ENCODE measurements at places on chromosomes 11 and 22.

DNA sequence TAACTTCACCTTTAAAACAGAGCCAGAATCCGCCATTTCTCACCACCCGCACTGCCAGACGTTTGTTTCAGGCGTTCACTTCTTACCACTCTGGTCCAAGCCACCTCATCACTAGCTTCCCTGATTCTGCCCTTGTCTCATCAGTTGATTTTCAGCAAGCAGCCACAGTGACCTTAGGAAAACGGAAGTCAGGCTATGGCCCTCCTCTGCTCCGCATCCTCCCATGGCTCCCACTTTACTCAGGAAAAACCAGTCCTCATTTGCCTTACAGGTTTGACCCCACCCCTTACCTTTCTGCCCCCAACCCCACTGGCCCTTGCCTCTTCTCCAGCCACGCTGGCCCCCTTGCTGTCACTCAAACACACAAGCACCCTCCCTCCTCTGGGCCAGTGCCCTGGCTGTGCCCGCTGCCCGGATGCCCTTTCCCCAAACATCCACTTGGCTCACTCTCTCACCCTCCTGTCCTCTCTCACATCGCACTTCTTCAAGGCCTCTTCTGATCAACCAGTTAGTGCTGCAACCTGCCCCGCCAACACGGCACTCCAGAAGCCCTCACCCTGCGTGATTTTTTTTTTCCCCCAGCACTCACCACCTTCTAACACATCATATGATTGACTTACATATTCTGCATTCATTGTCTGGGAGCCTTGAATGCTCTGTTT is 18.9 kb downstream of the TPST2 start:
- DNase-seq: no peak

- DNase-seq: no peak
These were observed 3.8 kb downstream of the ALKBH8 start for GRCh38 chr11:107561688-107562087.

DNA sequence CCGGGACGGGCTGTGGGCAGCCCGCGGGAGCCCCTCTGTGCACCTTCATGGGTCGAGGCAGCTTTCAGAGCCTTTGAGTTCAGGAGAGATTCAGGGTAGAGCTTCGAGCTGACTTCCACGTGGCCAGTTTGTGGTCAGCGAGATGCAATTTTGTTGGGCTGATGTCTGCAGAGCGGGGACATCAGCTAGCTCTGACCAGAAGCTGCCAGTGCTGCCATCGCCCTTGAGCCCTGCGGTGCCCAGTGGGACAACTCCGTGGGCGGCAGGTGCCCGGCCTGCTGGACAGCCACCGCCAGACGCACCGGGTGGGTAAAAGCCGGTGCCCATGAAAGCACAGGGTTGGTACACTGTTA is 719 bp downstream of the TALDO1 start:
- DNase-seq: no peak

DNA sequence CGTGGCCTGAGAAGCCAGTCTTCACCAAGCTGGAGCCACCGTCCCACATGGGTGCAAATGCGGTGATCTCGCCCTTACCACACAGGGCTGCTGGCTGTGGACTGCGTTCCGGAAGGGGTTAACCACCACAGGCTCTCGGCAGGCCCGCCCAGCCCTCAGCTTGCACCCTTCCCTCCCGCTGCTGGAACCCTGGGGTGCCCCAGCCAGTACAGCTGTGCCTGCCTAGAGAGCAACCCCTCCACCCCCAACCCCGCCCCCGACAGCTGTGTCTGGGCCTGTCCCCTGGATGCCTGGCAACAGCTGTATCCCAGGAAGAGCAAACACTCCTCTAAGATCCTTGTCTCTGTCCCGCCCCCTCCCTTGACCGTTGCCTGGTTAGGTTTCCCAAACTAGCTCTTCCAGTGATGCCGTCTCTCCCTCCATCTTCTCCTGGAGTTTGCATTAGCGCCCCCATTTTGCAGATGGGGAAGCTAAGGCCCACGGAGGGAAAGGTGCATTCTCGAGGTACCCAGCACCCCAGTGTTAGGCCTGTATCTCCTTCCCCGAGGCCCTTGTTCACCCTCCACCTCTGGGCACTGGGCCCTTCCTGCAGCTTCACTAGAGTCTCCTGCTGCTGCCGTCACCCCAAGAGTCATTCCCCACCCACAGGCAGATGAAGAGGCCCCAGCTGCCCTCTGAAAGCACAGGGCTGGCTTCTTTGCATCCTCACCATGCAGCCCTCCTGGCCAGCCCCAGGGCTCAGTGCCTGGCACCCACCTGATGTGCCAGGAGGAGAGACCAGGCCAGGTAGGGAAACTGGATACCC is 12.6 kb upstream of the COX8A start:
- no peak for DNase-seq

DNA sequence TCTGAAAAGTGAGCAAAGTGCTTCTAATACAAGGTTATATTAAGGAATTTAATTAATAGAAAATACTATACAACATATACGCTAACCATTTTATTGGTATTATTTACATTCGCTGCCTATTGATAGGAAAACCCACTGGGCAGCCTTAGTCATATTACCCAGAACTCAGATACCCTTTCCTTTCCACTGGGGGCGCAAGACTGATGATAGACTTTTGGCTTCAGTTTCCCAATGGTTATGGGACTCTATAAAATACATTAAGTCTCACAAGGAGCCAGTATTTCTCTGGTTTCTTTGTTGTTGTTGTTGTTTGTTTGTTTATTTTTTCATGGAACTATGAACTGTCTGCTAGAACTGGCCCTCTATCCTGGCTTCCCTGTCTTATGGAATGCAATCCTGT is 471.1 kb upstream of the KIRREL3 start:
- no peak for DNase-seq

DNA sequence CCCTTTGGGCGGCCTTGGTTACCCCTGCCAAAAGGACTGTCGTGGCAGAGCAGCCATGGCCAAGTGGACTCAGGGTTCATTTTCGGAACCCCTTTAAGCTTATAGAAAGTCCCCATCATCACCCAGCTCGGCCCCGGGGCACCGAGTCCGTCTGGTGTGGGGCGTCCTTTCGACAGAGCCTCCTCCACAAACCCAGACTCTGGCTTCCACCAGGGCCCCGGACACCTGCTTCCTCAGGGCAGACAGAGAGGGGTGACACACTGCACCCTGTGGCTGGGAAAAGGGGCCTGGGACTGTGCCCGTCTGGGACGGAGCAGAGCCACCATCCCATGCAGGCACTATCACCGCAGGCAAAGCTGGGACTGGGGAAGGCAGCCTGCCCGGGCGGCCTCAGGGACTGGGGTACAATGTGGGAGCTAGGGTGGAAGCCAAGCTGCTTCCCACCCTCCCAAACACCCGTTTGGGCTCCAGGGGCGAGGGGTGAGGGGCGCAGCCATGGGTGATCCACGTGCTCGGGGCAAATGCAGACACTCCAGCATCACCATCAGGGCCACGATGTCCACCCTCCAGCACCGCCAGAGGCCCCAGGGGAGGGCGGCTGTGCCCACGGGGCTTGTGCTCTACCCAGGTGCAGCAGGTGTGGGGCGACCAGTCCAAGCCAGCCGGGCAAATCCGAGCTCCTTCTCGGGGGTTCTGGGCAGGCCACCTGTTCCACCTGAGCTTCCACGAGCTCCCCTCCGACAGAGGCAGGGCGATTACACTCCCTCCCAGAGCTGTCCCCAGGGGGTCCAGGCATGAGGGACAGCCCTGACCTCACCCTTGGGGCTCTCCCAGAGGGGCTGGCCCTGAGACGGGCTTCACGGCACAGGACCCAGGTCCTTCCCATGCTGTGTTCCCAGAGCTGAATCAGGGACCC is 11.7 kb upstream of the MRPL23 start:
- DNase-seq: no peak

- no peak for DNase-seq
These were observed 107.4 kb downstream of the SIK3 start for GRCh38 chr11:116990811-116991210.

GRCh38 chr11:132463295-132464002 is 1068.9 kb downstream of the OPCML start:
- DNase-seq: no peak

GRCh38 chr22:39491696-39492095 is 10.4 kb upstream of the MIEF1 start:
- no peak for DNase-seq

GRCh38 chr22:38176170-38176741 is 5.4 kb downstream of the PLA2G6 start:
- DNase-seq: no peak

DNA sequence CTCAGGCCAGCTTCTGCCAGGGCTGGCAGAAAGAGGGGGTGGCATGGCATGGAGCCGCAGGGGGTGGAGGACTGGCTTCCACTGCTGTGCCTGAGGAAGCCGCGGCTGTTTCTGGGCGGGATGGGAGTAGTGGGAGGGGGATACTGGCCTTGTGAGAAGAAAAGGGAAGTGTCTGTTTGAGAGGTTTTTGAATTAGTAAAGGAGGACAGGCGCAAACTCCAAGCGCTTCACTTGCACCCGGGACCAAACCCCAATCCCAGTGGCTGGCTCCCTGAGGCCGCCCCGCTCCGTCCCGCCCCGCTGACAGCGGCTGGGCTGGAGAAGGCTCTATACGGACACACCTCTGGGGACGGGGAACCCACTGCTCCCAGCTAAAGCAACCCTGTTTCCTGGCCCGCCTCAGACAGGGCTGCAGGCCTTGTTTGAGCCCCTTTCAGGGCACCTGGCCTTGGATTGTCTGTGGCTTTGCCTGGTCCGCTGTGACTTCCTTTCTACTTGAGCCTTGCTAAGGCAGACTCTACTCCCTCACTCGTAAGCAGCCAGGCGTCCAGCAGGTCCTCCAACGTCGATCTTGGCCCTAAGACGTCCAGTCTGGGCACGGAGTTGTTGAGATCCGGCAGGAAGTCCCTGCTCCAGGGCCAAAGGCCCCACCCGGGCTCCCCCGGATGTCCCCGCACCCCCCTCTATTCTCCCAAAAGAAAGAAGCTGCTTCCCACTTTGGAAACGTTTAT is 2.2 kb downstream of the APOA1 start:
- DNase-seq: no peak

DNA sequence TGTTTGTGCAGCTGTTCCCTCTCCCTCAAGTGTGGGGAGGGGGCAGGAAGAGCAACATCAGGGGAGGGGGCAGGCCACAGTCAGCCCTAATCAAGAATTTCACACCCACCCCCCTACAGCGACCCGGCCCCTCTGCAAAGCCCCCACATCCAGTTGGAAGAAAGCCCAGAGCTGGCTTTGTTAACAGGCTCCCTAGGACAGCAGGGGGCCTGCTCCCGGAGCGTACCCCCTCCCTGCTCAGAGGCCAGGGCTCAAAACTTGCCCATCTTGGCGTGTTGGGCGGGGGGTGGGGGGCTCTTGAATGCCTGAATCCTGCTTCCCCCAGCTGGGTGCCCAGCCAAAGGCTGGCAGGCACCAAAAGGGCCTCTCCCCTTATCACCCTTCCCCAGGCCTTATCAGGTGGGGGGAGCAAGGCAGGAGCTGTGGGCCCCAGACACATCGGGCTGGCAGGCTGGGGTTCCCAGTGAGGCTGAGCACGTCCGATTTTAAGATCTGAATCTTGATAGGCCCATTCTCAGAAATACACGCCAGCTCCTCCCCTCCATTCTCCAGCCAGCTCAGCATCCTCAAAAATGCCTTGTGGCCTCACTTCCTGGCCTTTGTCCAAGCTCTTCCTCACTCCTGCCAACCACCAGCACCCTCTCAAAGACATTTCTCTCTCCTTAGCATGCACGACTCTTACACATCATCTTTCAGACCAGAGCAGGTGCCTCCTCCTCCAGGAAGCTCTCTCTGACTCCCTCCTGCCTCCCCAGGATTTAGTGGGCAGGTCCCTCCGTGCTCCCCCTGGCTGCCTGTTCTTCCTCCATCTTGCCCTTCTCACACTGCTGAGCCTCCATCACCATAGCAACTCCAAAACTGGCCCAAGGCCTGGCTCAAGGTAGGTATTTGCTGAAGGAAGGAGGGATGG is 384.8 kb downstream of the MN1 start:
- no peak for DNase-seq

GRCh38 chr22:36741204-36741793 is 34.6 kb downstream of the IFT27 start:
- no peak for DNase-seq

- DNase-seq: no peak
These were observed 10.4 kb upstream of the TUB start for GRCh38 chr11:8070417-8071115.

DNA sequence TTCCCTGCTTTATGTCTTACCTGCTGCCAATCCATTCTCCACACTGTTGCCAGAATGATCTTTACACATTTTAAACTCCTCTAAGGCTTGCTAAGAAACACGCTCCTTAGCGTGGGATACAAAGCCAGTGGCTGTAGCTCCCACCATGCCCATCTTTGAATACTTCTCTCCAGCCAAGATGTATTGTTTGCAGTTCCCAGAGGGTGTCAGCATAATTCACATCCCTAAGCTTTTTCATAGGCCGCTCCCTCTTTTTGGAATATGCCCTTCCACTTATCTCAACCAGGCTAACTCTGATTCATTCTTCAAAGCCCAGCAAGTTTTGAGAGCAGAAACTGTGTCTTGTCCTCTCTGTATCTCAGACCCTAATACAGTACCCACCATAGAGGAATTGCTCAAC is 8.1 kb upstream of the UPK2 start:
- no peak for DNase-seq

- no peak for DNase-seq
These were observed 39.3 kb downstream of the TECTA start for GRCh38 chr11:121140369-121140768.

GRCh38 chr11:105152021-105152512 is 12.5 kb upstream of the CARD18 start:
- no peak for DNase-seq

- no peak for DNase-seq
These were observed 355.2 kb upstream of the NARS2 start for GRCh38 chr11:78929906-78930220.

- DNase-seq: no peak
These were observed 40.1 kb upstream of the TIMP3 start for GRCh38 chr22:32761251-32761903.

- DNase-seq: no peak
These were observed 8.5 kb downstream of the RNH1 start for GRCh38 chr11:498297-499181.

DNA sequence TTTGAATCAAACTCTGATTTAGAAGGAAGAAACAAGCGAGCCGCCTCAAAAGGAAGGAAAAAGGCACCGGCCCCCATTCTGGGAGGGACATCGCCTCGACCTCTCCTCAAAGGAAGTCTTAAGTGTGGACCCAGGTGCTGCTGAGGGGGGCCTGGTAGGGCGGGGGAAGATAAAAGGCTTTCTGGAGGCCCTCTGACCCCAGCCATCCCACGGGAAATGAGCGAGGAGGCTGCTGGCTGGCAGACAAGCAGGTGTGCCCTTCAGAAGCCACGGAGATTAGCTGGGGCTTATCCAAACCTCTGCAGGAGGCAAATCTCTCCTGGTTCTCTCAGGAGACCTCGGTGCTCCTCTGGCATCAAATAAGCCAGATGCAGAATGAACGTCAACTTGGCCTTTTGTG is 171.4 kb upstream of the BLID start:
- no peak for DNase-seq

- DNase-seq: no peak
These were observed 1.6 kb downstream of the ARAP1 start for GRCh38 chr11:72750556-72751115.
